ENCODE measurements at places on chromosomes 11 and 22. TPM values are rescaled to one million over a fixed set of nuclear protein-coding genes. Genes with fewer than 3 reads are reported as not detected.

The SNX32 gene
- total RNA-seq = 4.5 TPM

The CHKB gene
- total RNA-seq = 25.6 TPM

The GAB4 gene
- 1.2 TPM for total RNA-seq

The NAALAD2 gene
- 12.4 TPM for total RNA-seq

The MUC5AC gene
- total RNA-seq = 0.18 TPM

The FOLH1 gene
- total RNA-seq = 4.8 TPM

The ANGPTL5 gene
- total RNA-seq = not detected

The ZNF215 gene
- total RNA-seq = 3.1 TPM

The OR2AG2 gene
- total RNA-seq = 0.19 TPM

The DCHS1 gene
- total RNA-seq = 3.8 TPM

- peak; percentile 77 for ATAC-seq
These were observed 6.0 kb upstream of the CCDC188 start for GRCh38 chr22:20156611-20157429.

DNA sequence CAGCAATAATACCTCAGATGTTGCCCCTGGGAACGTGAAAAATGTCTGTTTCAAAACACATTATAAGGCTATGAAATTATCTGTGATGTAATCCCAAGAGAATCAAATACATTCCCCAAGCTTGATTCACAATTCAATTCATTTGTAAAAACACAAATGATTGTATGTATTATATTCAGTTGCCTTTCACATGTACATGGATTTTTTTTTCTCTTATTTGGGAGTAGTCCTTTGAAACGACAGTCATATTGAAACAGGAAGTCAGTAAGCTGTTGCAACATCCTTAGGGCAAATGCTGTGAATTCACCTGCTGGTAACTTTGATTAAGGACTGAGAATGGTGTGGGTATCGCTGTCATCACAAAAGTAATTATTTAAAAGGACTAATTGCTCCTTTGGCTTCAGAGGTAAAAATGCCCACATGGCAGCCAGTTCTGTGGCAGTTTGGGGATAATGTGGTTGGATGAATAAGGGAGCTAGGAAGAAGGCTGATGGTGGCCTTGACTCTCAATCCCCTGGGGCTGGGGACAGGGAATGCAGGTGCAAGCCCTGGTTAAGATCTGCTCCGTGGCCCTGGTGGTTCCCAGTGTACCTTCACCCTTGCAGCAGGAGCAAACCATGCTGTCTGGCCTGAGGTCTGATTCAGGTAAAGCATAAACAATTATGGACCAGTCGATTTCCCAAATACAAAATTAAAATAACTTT lies 13.2 kb downstream of the EHF start:
- peak; percentile 18 for ATAC-seq

DNA sequence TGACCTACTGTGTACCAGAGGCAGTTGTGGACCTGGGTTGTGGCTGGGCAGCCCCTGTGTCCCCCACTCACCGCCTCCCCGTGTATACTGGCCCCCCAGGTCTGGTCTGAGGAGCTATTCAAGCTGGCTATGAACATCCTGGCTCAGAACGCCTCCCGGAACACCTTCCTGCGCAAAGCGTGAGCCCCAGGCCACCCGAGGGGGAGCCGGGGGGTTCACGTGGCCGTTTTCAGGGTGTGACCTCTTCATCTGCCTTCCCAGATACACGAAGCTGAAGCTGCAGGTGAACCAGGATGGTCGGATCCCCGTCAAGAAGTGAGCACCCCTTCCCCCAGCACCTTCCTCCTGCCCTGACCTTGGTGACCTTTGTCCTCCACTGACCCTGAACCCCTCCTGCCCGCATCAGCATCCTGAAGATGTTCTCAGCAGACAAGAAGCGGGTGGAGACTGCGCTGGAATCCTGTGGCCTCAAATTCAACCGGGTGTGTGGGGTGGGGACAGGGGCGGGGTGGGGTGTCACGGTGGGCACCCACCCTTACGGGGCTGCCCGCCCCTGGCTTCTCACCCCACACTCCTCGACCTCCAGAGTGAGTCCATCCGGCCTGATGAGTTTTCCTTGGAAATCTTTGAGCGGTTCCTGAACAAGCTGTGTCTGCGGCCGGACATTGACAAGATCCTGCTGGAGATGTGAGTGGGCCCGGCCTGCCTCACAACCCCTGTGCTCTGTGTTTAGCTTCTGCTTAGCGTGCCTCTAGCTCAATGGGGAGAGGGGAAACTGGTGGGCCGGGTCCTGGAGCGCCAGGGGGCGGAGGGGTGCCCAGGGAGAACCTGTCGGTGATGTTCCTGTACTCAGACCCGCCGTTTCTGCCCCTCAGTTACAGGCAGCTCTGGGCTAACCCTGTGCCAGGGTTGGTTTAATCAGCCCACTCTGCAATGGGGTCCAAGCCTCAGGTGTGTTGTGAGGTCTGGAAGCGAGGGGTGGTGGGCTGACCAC lies 4.1 kb downstream of the PLCB3 start:
- no peak for ATAC-seq

DNA sequence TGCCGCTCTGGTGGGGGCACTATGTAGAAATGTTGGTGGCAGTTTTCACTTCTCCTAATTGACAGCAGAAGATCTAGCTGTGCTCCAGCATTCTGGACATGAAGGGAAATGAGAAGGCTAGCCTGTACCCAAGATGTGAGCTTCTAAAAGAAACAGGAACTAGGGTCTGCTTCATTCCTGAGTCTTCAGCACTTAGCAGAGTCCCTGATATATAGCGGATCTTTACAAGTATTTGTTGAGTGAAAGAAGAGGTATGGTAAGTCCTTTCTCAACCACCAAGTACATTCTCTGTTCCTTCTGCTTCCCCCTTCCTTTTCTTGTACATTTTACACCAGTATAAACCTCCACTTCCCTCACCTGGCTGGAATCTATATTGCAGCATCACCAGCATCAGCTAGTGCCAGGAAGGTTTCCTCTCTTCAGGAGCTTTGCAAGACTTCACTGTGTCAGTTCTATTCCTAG lies 408.3 kb upstream of the CADM1 start:
- no peak for ATAC-seq

DNA sequence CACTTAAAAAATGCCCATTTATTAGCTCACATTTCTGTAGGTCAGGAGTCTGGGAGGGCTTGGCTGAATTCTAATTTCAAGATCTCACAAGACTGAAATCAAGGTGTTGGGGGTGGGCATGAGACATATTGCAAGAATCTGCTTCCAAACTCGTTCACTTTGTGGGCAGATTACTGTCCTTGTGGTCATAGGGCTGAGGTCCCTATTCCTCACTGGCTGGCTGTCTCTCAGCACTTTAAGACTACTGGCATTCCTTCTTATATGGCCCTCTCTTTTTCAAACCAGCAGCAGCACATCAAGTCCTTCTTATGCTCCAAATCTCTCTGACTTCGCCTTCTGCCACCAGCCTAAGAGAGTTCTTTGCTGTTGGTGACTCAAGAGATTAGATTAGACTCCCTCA lies 27.8 kb upstream of the MYOD1 start:
- ATAC-seq = no peak

GRCh38 chr11:75420224-75421034 lies 12.6 kb downstream of the KLHL35 start:
- ATAC-seq = no peak

GRCh38 chr11:134270250-134270714 lies 5.9 kb upstream of the GLB1L3 start:
- ATAC-seq = no peak

DNA sequence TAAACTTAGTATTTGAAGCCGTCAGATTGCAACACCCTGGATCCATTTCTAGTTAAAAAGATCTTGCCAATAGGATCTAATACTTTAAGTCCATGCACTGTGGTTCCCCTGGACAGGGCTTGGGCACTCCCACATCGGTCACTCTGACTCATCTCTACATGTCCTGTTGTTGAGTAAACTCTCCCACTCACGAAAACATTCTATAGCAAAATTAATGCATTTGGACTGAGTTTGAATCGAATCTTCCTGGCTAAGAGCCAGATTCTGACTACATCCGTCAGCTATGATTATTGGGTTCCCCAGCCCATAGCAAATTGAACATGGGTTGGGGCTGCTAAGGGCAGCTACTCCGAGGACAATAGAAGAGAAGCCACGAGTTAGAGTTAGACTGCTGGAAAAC lies 182.1 kb upstream of the SORL1-AS1 start:
- no peak for ATAC-seq

- ATAC-seq = no peak
These were observed 137.2 kb downstream of the RBFOX2 start for GRCh38 chr22:35891442-35891841.

DNA sequence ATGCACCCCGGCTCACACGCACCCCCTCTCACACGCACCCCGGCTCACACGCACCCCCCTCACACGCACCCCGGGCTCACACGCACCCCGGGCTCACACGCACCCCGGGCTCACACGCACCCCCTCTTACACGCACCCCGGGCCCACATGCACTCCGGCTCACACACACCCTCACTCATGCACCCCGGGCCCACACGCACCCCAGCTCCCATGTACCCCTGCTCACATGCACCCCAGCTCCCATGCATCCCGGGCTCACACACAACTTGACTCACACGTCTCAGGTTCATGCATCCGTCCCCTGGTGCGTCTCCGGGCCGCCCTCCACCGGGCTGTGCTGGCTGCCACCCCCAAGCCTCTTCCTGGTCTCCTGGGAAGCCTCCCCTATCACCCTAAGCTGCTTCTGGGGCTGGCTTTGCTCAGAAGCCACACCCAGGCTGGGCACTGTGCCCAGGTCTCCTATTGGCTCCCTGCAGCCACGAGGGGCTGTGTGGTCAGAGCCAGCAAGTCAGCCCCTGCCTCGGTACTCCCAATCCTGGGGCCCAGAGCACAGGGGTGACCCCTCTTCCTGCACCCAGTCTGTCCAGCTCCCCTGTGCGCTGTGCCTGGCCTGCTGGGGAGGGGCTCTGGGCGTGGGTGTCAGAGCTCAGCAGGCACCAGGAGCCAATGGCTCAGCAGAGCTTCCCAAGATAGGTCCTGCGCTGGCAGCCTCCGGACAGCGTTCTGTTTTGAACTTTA lies 16.9 kb downstream of the TSPAN4 start:
- peak; percentile 26 for ATAC-seq

DNA sequence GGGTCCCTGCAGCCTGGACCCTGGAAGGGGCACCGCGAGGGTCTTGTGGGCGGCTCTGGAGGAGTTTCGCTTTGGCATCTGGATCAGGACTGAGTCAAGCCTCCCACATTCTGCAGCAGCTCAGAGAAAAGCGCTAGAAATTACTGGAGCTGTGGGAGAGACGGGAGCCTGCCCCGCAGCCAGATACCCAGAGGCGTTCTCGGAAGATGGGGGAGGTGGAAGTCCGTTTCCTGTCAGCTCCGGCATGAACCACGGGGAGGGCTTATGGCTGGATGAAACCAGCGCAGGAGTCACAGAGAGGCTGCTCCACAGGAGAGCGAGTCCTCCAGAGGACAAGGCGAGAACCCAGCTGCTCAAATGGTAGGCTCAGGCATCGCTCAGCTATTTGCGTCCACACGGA lies 379.3 kb downstream of the OPCML start:
- ATAC-seq = no peak

- no peak for ATAC-seq
These were observed 49.0 kb downstream of the FAM83F start for GRCh38 chr22:40043793-40044101.

DNA sequence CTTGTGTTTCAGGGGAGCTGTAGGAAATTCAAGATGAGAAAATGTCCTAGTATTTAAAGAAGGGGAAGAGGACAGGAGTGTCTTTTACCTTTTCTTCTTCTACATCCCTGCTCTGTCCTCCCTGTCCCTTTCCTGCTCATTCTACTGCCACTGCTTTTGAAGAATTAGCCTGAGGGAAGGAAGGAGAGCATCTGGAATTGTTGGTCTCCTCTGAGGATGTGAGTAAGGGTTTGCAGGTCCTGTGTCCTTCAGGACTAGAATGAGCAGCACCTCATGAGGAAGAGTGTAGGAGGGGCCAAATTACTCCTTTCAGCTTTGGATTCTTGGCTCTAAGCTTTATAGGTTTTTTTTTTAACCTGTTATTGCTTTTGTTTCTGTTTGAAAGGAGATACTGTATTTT lies 24.2 kb downstream of the SNU13 start:
- ATAC-seq = no peak

GRCh38 chr11:108938604-108939003 lies 273.7 kb downstream of the DDX10 start:
- ATAC-seq = peak; percentile 51

GRCh38 chr11:10294290-10294953 lies 403 bp upstream of the SBF2 start:
- ATAC-seq = peak; percentile 11

- peak; percentile 59 for ATAC-seq
These were observed 35.9 kb upstream of the PRDM11 start for GRCh38 chr11:45110562-45110961.

- ATAC-seq = no peak
These were observed 51.0 kb upstream of the IGLL5 start for GRCh38 chr22:22836635-22837034.

GRCh38 chr11:86246293-86246675 lies 1.7 kb downstream of the EED start:
- ATAC-seq = no peak

GRCh38 chr11:116422556-116422955 lies 350.2 kb downstream of the BUD13 start:
- no peak for ATAC-seq

- no peak for ATAC-seq
These were observed 252.7 kb downstream of the TMEM135 start for GRCh38 chr11:87290304-87290922.

- no peak for ATAC-seq
These were observed 1.8 kb downstream of the OR10AG1 start for GRCh38 chr11:55967914-55968313.

DNA sequence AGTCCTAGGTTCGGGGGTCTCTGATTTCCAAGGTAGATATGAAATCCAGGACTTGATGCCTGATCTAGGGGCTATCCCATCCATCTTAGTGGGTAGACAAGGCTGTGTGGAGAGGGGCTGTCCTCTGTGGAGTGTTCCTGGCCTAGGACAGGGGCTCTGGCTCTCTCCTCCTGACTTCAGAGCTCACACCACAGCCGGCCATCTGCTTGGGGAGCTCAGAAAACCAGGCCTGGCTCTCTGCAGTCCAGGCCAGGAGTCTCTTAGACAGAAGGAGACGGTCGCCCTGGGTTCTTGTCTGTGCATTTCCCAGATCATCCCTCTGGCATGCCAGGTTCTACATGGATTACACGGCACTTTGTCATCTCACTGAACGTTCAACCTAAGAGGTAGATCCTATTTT lies 17.9 kb downstream of the TUB start:
- no peak for ATAC-seq
